ENCODE measurements at places on chromosomes 12 and 14.

DNA sequence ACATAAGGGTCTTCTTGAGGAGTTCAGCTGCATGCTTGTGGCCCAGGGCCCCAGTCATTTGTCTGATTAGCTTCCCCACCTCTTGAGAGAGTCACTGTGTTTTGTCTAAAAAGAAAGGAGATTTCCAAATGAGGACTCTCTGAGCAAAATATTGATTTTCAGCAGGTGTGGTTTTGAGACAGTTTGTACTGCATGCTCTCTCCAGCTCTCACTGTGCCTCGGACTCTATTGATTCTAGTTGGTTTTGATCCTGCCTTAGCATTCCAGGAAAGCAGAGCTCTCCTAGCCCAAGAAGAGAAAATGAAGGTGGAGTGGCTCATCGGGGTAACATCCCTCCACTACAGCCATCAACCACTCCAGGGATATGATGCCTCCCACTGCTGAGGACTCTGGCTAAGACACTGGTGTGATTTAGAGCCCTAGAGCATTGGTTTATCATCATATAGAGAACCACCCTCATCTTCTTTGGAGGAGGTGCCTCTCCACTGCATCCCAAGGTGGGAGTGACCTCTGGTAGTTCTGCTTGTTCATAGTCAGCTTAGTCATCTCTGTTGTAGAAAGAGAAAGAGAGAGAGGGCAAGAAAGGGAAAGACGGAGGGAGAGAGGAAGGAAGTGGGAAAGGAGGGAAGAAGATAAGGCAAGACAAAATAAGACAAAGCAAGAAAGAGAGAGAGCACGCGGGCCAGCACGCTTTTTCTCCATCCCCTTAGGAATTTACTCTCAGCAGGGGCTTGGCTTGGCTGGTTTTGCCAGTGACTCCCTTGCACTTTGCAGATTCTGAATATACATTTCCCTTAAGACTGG, 365.6 kb downstream of the DPF3 start:
- H3K27me3 ChIP-seq, result no peaks in the 10 kb centered on the region
- no peaks in the 10 kb centered on the region for H3K36me3 ChIP-seq
- H3K27ac ChIP-seq, result no peak overlapping the region
- H3K4me1 ChIP-seq, result no peaks in the 10 kb centered on the region
- no peak overlapping the region for H3K4me3 ChIP-seq

GRCh38 chr12:65474831-65475230, 196.3 kb downstream of the MSRB3 start:
- H3K27me3 ChIP-seq, result no peaks in the 10 kb centered on the region
- no peak overlapping the region for H3K4me3 ChIP-seq
- no peak overlapping the region for H3K27ac ChIP-seq
- H3K4me1 ChIP-seq, result no peaks in the 10 kb centered on the region

DNA sequence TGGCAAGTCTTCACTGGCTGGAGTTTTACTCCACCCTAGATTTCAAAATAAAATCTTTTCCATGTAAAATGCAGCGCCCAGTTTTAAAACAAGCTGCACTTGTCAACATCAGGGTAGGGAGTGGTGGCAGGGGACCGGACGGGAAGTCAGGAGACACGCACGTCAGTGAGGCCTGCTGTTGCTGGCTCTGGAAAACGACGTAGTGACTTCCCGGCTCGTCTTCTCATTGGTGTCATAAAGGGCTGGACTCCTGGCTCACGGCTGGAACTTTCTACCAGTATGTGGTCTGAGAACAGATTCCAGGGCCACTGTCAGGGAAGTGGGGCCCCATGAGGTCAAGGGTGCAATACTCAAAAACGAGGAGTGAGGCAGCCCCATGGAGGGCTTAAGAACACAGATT, 64.2 kb upstream of the FOXN3 start:
- no peak overlapping the region for H3K27ac ChIP-seq
- H3K36me3 ChIP-seq, result no peaks in the 10 kb centered on the region
- H3K4me1 ChIP-seq, result peaks cover 8% of the 10 kb centered on the region
- no peaks in the 10 kb centered on the region for H3K27me3 ChIP-seq
- peak; percentile 85 for DNase-seq

DNA sequence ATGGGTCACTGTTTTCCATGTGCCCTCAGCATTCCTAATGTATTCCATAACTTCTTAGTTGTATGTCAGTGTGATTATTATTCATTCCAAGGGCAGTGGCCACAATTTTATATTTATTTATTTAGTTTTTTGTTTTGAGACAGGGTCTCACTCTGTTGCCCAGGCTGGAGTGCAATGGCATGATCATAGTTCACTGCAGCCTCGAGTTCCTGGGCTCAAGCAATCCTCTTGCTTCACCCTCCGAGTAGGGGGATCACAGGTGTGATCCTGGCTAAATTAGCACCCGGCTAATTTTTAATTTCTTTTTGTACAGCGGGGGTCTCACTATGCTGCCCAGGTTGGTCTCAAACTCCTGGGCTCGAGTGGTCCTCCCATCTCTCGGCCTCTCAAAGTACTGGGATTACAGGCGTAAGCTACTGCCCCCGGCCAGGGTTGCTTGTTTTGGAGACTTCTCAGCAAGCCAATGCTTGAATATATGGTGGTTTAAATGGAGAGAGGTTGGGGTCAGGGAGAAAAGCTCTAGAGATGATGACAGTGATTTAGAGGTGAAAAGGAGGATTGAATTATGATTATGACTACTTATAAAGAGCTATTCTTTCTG, 7.6 kb downstream of the GPRC5A start:
- H3K4me1 ChIP-seq, result no peaks in the 10 kb centered on the region
- no peaks in the 10 kb centered on the region for H3K36me3 ChIP-seq
- peak overlapping the region; percentile 88 for H3K27ac ChIP-seq
- no peak for DNase-seq
- H3K4me3 ChIP-seq, result no peak overlapping the region

DNA sequence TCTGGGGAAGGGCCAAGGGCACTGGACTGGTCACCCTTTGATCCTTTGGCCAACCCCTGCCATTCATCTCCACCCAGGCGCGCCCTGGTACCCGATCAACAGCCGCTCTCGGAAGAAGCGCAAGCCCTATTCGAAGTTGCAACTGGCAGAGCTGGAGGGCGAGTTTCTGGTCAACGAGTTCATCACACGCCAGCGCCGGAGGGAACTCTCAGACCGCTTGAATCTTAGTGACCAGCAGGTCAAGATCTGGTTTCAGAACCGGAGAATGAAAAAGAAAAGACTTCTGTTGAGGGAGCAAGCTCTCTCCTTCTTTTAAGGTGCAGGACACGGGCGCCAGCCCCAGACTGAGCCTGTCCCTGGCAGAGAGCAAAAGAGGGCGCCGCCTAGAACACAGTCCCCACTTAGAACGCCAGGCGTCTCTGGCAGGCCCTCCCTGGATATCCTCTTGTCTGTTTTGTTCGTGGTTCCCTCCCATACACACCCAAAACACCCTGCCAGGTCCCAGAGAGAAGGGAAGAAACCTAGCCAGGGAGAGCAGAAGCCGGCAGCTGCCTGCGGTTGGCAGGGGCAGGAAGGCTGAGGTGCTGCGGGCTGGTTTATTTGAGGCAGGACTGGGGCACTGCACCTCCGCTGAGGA, 1.7 kb downstream of the HOXC12 start:
- H3K4me1 ChIP-seq, result peaks cover 27% of the 10 kb centered on the region
- H3K4me3 ChIP-seq, result no peak overlapping the region
- no peak overlapping the region for H3K27ac ChIP-seq
- peaks cover 5% of the 10 kb centered on the region for H3K27me3 ChIP-seq
- no peaks in the 10 kb centered on the region for H3K36me3 ChIP-seq
- peak; percentile 60 for DNase-seq

DNA sequence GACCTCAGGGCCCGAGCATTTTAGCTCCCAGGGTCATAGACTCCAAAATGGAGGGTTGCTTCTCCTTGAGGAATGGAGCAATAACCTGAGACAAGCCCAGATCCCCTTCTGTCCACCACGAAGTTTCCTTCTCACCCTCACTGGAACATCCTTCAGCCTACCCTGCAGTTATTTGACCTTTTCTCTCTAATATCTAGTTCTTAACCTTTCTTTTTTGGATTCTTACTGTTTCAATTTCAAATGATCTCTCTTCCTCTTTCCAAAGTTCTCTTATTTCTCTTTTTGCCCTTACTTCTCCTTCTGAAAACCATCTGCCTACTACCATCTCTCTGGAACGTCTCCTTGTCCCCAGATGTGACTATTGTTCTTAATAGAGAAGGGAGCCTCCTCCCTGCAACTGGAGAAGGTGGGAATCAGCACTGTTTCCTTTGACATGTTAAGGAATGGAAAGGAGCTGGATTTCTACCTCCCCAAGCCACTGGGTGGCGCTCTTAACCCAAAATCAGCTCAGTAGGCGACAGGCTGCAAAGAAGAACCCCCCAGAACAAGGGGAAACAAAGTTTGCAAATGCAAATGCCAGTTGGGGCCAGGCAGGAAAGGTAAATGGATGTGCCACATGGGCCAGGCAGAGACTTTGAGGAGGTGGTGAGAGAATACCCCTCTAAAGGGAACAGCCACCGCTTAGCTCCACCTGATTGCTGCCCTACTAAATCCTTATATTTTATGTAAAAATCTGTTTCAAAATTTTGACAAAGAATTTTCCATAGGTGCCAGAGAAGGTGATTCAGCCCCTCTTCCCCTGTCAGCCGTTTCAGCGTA, 22.4 kb upstream of the PDE1B start:
- DNase-seq, result no peak
- H3K27me3 ChIP-seq, result no peaks in the 10 kb centered on the region
- no peak overlapping the region for H3K4me3 ChIP-seq
- peaks cover 9% of the 10 kb centered on the region for H3K36me3 ChIP-seq
- no peaks in the 10 kb centered on the region for H3K4me1 ChIP-seq

GRCh38 chr14:88618476-88618875, 55.6 kb downstream of the ZC3H14 start:
- no peak overlapping the region for H3K27ac ChIP-seq
- H3K27me3 ChIP-seq, result no peaks in the 10 kb centered on the region
- H3K4me3 ChIP-seq, result no peak overlapping the region
- peaks cover 13% of the 10 kb centered on the region for H3K4me1 ChIP-seq
- no peak for DNase-seq
- H3K36me3 ChIP-seq, result peaks cover 8% of the 10 kb centered on the region

GRCh38 chr12:3533703-3534386, 42.8 kb downstream of the PRMT8 start:
- H3K4me1 ChIP-seq, result peaks cover 14% of the 10 kb centered on the region
- H3K27ac ChIP-seq, result no peak overlapping the region
- no peaks in the 10 kb centered on the region for H3K27me3 ChIP-seq
- no peak for DNase-seq
- no peak overlapping the region for H3K4me3 ChIP-seq

GRCh38 chr12:85253853-85254252, 26.2 kb upstream of the ALX1 start:
- DNase-seq, result no peak
- H3K27ac ChIP-seq, result no peak overlapping the region
- H3K4me1 ChIP-seq, result no peaks in the 10 kb centered on the region
- H3K36me3 ChIP-seq, result no peaks in the 10 kb centered on the region
- no peak overlapping the region for H3K4me3 ChIP-seq
- no peaks in the 10 kb centered on the region for H3K27me3 ChIP-seq

DNA sequence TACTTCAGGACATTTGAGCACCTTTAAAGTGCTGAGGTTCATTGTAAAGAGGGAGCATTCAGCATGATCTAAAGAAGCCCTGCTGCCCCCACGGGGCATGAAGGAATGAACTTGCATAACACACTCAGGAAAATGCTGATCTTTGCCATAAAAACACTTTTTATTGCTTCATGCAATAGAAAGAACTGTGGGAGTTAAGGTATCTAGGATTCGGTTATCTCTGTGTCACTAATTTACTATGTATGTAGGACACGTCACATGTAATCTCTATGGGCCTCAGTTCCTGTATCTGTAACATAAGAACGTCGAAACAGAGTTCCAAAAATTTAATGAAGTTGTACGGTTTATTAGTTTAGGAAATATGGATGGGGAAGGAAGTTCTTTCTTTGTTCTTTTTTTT, 33.0 kb downstream of the BTBD7 start:
- peaks cover 39% of the 10 kb centered on the region for H3K4me1 ChIP-seq
- no peak overlapping the region for H3K27ac ChIP-seq
- no peaks in the 10 kb centered on the region for H3K36me3 ChIP-seq
- DNase-seq, result no peak
- no peaks in the 10 kb centered on the region for H3K27me3 ChIP-seq
- no peak overlapping the region for H3K4me3 ChIP-seq

- DNase-seq, result no peak
- no peaks in the 10 kb centered on the region for H3K27me3 ChIP-seq
- H3K4me3 ChIP-seq, result peak overlapping the region; percentile 69
- H3K4me1 ChIP-seq, result peaks cover 63% of the 10 kb centered on the region
These were observed 2.2 kb downstream of the PDZRN4 start for GRCh38 chr12:41190338-41190737.

DNA sequence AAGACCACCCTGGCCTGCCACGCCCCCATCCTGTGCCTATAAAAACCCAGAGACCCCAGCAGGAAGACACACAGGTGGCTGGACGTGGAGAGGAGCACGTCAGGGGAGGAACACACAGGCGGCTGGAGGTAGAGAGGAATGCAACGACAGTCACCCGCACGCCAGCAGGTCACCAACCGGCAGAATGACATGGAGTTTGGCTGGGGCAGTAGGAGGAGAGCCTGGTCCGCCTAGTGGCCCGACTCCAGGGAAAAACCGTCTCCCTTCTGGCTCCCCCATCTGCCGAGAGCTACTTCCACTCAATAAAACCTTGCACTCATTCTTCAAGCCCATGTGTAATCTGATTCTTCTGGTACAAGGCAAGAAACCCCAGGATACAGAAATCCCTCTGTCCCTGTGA, 62.7 kb upstream of the KCNH3 start:
- no peak overlapping the region for H3K4me3 ChIP-seq
- H3K36me3 ChIP-seq, result no peaks in the 10 kb centered on the region
- no peaks in the 10 kb centered on the region for H3K27me3 ChIP-seq
- DNase-seq, result no peak

- no peak for DNase-seq
- no peaks in the 10 kb centered on the region for H3K36me3 ChIP-seq
- H3K4me3 ChIP-seq, result no peak overlapping the region
- H3K27ac ChIP-seq, result no peak overlapping the region
These were observed 356.5 kb upstream of the ATP2B1 start for GRCh38 chr12:90064852-90065801.

DNA sequence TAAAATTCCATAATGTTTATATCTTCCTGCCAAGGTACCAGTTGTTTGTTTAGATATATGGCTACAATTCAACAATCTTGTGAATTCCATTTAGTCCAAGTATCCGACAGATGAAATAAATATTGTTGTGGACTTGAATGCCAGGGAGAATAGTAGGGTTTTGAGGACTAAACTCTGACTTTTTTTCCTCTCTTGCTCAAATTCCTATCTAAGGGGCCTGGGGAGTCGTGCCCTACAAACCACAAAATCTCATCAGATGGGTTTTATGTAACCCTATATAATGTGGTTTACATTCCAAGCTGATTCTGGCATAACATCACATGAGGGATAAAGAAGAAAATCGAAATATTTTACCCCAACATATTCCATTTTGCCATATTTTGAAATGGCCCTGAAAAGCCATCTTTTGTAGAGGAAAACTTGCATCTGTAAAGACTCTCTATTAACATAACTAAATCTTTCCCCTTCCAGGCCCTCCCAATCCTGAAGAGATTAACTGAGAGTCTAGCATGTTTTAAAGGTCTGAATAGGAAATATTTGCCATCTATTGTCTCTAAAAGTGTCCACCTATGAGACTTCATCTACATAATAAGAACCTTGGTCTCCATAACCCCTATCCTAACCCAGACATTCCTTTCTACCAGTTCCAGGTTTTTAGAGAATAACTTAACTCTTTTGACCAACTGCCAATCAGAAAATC, 184.7 kb upstream of the KITLG start:
- no peak overlapping the region for H3K4me3 ChIP-seq
- H3K27me3 ChIP-seq, result no peaks in the 10 kb centered on the region
- H3K36me3 ChIP-seq, result no peaks in the 10 kb centered on the region

All from tibial artery (tissue), 4 donors.